ENCODE measurements at places on chromosomes 11 and 22.

- DNase-seq, result peak; percentile 19
These were observed 504.2 kb downstream of the SOX6 start for GRCh38 chr11:15852179-15852578.

GRCh38 chr11:75507571-75507970 is 18.2 kb downstream of the GDPD5 start:
- no peak for DNase-seq

GRCh38 chr11:75160220-75160757 is 9.4 kb downstream of the SLCO2B1 start:
- no peak for DNase-seq

GRCh38 chr11:109970516-109971183 is 122.5 kb upstream of the ZC3H12C start:
- no peak for DNase-seq

- peak; percentile 91 for DNase-seq
These were observed at the start of gene TMEM9B for GRCh38 chr11:8964324-8965320. TMEM9B (minus strand) TSS chr11:8964442; CDS start chr11:8964313, 129 bp downstream.

- no peak for DNase-seq
These were observed 724.5 kb upstream of the CNTN5 start for GRCh38 chr11:98296091-98296880.

GRCh38 chr11:62721994-62722393 is 5.3 kb downstream of the HNRNPUL2 start:
- DNase-seq, result peak; percentile 29

GRCh38 chr22:45188779-45189178 is 25.1 kb downstream of the NUP50 start:
- no peak for DNase-seq

- no peak for DNase-seq
These were observed 12.7 kb downstream of the MAP6 start for GRCh38 chr11:75656044-75656727.

DNA sequence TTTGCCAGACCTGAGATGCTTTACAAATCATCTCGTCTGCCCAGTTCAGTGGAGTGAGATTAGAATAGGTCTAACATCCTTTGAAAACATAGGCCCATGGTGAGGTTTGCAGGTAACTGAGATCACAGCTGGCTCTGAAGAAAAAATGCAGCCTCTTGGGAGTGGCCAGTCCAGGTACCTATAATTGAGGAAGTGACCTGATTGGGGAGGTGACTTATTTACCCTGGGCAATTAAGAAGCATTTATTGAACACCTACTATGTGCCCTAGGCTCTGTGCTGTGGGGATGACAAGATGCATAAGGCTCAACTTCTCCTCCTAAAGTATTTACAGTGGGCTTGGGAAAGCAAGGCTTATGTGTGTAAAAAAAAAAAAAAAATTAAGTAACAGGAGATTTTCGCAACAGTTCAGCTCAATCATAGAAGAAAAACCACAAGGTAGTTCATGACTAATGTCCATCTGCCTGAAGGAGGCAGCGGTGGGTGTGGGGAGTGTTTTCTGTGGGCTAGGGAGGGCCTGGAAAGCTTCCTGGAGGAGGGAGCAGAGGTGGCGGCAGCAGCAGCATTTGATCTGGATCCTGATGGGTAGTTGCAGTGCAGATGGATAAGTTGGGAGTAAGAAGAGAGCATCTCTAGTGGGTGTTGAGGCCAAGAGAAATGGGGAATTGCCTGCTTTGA is 16.1 kb downstream of the MICAL2 start:
- no peak for DNase-seq

DNA sequence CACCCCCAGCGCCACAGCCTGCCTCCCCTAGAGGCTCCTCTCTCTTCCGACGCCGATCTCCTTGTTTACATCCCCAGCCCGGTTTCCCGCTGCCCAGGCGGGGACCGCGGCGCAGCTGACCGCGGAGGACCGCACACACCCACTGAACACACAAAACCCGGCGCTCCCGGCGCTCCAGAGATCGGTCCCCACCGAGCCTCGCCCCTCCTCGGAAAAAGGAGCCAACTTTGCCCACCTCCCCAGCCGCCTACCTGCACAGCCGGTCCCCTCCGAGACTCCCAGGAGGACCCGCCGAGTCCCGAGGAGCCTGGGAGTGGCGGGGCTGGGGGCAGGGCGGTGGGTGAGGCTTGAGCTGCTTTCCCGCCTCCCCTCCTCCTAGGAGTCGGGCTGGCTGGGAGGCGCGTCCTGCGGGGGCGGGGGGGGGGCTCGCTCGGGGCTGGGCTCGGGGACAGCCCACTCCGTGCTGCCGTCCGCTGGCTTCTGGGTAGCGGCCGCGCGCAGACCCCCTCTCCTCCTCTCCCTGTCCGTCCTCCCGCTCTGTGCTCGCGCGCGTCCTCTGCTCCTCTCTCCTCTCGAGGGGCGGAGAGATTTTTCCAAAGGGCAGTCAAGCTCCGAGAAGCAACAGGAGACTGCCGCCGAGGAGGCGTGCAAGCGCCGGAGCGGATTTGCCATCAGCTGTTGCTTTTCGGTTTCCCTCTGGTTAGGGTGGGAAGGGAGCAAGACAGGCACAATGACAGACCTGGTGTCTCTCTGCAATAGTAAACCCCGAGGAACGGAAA is at the start of gene FXYD6:
Gene FXYD6, minus strand, starts transcription at position 318 of the 779 bp plus-strand sequence. CDS start 33,882 bp downstream, outside the sequence.
- no peak for DNase-seq

- no peak for DNase-seq
These were observed 386.7 kb downstream of the TBC1D22A start for GRCh38 chr22:47148956-47149728.

- peak; percentile 48 for DNase-seq
These were observed at the start of gene P4HA3 for GRCh38 chr11:74311352-74311926. P4HA3 (minus strand) TSS chr11:74311640; CDS start chr11:74311611, 29 bp downstream.
